ENCODE measurements at places on chromosomes 11 and 22. TPM values are rescaled to one million over a fixed set of nuclear protein-coding genes. Genes with fewer than 3 reads are reported as not detected.

- no peak for DNase-seq
Measured at GRCh38 chr11:78982473-78982872, 407.8 kb upstream of the NARS2 start.

GRCh38 chr11:84924154-84924692, 702.9 kb downstream of the DLG2 start:
- no peak for DNase-seq

DNA sequence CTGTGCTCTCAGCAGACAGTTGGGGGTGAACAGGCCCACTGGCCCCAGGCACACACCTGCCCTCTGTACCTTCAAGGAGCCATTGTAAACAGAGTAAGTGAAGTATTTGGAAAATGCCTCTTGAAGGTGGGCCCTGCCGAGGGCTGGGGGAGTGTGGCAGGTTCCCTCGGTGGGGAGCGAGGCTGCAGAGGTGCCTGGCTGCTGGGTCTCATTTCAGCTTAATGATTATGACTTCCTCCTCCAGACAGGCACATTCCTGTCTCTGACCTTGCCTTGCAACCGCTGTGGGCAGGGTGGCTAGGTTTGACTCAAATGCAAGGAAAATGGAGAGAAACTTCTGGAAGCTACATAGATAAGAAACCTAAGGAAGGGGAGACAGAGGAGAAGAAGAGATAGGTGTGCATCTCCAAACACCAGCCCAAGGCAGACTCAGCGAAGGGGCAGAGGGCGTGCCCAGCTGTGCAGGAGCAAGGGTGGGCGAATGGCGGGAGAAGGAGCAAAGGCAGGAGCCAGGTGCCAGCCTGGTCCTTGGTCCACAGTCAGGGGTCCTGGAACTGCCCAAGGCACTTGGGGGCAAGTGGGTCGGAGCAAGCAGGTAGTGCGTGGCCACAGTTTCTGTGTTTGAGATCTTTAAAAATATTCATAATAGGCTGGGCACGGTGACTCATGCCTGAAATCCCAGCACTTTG, 14.0 kb downstream of the GRAMD4 start:
- DNase-seq, result no peak

GRCh38 chr11:102577723-102578122, 47.2 kb upstream of the MMP7 start:
- DNase-seq, result no peak

DNA sequence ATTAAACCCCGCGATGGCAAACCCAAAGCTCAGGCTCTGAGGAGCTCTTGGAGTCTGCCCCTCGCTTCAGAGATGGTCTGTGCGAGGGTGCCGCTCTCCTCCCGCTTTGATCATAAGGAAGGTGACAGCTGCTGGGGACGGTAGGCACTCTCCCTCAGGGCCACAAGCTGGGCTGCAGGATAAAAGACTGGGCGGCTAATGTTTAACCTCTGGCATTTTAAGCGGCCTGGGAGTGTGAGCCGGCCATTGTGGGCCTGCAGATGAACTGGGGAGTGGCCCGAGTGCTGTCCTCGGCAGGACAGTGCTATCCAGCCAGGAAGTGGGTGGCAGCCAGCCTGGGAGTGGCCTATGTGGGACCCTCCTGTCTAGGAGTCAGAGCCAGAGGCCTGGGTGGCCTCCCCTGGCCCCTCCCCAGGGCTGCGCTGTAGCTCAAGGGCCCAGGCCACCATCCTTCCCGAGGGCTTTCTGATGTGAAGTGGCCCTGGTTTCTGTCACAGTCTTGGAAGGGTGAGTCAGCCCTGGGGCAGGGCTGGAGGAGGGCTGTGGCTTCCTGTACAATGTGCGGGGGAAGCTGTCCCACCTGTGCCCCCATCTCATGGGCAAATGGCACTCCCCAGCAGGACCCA, 58.7 kb upstream of the PRODH start:
- DNase-seq, result peak; percentile 85

GRCh38 chr11:19661827-19662226, 50.8 kb upstream of the NAV2 start:
- DNase-seq, result no peak

GRCh38 chr11:110038201-110038600, 55.0 kb upstream of the ZC3H12C start:
- DNase-seq, result no peak

DNA sequence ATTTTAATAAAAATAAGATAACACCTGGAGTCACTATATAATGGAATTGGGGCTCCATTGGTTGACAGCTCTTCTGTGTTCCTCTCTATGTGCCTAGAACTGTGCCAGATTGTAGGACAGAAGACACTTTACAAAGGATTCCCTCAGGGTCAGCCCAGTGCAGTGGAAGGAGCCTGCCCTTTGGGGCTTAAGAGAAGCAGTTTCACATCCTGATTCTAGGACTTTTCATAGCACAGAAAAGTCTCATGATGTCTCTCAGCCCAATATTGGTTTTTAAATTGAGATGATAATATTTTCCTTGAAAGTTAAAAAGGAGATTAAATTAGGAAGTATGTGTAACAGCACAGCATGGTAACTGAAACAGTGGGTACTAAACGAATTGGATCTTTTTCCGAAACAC, 7.1 kb downstream of the PLAAT4 start:
- DNase-seq, result no peak

DNA sequence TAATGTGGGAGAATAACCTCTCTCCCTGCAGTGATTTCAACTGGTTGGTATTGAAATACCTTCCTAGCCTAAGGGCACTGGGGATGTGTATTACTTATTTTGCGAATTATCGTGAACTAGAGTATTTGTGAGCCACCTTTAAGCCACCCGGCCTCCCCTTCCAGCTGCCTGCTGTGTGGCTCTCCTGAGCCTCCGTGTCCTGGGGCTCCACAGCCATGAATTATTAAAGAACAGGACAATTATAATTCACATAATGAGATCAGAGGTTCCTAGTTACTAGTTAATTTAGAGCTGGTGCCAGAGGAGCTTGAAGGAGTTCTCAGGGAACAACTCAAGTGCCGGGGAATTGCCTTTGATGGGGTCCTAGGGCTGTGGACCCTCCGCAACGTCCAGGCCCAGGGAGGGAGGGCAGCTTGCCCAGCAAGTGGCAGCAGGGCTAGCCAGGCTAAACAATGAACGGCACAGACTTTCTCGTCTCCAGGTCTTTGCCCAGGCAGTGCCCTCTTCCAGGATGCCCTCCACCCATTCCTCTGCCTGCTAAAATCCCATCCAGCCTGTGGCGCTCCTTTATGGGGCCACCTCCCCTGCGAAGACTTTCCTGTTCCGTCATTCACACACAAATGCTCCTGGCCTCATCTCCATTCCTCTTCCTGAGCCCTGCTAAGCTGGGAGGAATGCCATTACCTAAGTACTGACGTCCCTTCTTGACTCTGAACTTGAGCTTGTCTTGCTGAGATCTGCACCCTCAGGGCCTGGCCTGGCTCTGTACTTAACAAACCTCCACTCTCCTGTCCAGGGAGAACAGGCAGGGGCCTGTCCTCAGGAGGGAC, 91.5 kb downstream of the RTL6 start:
- no peak for DNase-seq

DNA sequence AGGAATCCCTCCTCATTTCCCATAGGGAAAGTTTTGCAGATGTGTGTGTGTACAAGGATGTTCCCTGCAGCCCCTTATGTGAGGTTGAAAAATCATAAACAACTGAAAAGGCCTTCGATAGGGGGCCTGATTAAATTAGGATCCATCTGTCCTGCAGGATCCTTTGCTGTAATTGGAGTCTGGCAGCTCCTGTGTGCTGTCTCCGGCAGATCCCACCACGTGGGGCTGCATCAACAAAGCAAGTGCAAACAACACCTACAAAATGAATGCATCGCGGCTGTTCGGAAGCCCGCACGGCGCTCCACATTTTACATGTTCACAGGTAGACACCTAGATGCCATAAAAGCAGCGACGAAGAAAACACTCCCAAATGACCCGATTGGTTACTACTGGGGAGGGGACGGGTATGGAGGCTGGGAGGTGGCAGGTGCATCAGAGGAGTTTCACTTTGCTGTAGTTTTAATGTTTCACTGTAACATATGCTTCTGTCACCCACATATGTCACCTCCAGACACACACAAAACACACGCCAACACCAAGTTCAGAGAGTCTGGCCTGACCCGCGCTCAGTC, 52.2 kb downstream of the NFAM1 start:
- DNase-seq, result no peak

DNA sequence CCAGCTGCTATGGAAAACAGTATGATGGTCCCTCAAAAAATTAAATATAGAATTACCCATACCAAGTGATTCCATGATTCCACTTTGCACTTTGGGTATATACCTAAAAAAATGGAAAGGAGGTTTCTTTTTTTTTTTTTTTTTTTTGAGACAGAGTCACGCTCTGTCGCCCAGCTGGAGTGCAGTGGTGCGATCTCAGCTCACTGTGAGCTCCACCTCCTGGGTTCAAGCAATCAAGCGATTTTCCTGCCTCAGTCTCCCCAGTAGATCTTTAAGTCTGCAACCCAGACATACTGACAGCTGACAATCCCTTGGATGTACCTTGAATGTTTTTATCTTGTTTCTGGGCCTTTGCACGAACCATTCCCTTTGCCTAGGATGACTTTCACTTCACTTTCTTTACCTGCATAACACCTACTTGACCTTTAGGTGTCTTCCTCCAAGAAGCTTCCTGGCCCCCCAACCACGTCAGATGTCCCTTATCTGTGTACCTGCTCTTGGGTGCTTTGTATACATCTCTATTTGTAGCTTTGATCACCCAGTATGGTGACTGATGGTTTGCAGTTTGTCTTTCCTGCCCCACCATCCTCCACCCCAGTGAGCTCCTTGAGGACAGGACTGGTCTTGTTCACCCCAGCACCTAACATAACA, 11.6 kb downstream of the UCP3 start:
- no peak for DNase-seq

DNA sequence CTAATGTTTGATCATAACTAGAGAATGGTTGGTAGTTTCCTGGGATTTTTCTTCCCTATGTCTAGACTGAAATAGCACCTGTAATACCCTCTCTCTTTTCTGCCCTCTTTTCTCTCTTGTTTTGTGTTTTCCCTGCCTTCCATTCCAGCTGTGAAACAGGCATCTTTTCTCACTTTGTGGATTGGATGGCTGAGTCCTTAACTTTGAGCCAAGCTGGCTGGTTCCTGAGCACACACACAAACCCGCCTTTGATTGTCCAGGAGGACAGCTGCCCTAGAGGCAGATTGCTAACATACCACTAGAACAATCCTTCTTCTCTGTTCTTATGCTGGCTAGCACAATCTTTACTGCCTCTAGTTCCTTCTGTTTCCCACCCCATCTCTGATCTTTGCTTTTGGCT, 17.7 kb downstream of the CTNND1 start:
- DNase-seq, result peak; percentile 74

- no peak for DNase-seq
Measured at GRCh38 chr11:43786016-43786415, 94.6 kb upstream of the ALKBH3 start.

- peak; percentile 72 for DNase-seq
Measured at GRCh38 chr11:60485987-60486386, 6.6 kb upstream of the MS4A12 start.

Gene PARVA
- total RNA-seq, result 37.6 TPM

Gene WBP2NL
- total RNA-seq, result 1.00 TPM

Gene SLC22A25
- total RNA-seq, result 0.16 TPM
